Germinal center (tissue), 1 donor: ENCODE measurements at places on chromosomes 5 and 9.

DNA sequence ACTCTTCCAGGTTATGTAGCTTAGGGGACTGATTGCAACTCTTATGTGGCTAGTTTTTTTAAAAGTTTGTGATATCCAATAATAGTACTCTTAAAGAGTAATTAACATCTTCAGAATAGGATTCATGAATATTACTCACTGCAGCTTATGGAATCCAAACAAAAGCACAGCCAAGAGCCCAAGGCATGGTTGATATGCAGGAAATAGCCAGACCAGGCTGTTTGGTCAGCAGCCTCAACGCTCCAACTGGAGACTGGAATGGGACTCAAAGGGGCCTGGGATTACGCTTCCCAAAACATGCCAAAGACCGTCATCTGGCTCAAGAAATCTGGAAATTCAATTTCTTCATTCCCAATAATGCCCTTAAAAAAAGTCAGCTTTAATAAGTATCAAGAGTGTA is 268.6 kb downstream of the SEC61B start:
- DNase-seq = no peak

- DNase-seq = no peak
Observed at GRCh38 chr5:3142261-3143027, 391.0 kb upstream of the IRX2 start.

GRCh38 chr9:70971723-70972122 is 149.7 kb downstream of the TRPM3 start:
- DNase-seq = no peak

DNA sequence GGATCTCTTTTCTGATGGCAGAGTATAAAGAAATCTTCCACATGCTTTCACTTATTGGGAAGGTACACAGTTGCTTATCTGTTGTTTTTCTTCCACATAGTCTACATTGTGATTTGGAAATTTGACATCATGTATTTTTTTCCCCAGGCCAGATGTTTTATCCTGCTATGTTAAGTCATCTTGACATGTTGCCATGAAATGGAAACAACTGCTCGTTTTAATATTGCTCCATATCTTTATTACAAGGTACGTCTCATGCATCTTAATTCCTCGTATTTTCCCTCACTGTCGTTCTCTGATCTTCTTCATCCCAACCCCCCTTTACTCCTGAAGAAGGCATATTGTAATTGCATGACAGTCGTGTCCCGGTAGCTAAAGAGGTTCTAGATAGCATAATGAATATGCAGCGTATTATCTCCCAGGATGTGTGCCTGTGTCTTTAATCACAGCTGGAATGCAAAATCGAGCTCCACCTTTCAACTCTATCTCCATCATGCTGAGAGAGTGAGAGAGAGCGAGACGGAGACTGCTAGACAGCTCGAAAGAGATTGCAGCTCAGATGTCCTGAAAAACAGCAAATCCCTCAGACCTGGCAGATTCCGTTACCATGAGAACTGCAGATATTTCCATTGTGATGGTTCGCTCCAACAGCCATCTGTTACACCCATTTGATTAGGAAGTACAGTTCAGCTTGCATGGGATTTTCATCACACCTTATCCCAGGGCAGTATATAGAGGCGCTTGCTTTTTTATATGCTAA is 281.7 kb downstream of the TMEM38B start:
- no peak for DNase-seq

DNA sequence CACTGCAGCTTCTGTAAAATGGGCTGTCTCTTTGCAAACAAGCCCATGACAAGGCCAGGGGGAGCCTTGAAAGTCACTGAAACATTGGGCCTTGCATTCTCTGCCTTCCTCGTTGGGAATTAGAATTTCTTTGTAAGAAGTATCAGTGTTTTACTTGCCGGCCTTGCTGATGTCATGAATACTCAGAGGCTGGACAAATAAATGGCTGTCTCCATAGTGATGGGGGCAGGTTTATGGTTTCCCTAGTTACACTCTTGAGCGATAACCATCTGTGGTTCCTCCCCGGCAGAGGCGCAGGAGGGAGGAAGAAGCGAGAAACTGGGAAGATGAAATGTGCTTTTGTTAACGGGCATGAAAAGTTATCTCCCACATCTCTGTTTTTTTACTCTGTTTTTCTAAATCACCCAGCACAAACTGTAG is 272.7 kb upstream of the PANK3 start:
- no peak for DNase-seq

DNA sequence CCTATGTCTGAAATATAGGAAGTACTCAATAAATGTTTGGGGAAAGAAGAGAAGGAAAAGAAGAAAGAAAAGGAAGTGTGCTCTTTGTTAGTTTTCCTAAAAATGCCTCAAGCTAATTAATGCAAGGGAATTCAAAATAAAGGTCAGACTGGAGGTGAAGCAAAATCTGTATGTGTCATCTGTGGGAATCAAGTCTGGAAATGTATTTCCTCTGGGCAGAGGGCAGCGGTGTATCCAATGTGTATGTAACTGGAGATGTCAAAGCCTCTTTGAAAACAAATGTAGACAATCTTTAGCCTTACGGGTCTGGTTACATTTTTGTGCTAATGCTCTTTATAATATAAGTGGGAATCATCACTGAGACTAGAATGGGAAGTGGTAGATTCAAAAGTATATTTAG is 471.4 kb downstream of the MAN2A1 start:
- no peak for DNase-seq

DNA sequence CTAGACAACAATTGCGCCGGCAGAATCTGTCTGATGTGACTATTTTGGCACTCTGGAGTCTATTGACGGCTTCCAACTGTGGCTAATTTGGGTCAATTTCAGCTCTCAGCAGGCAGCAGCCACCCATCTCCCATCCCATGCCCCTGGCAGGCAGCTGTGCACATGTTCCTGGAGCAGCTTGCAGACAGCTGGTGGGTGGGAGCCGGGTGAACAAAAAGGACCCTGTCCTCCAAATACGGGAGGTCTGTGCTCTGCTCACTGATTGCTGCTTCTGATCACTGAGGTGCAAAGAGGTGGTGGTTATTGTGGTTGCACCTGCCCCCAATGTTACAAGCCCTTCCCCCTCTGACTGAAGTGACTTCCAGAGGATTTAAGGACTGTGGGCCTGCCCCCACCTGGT is 45.0 kb upstream of the N4BP3 start:
- DNase-seq = peak; percentile 63

GRCh38 chr5:132666310-132667123 is 7.3 kb upstream of the IL4 start:
- no peak for DNase-seq

DNA sequence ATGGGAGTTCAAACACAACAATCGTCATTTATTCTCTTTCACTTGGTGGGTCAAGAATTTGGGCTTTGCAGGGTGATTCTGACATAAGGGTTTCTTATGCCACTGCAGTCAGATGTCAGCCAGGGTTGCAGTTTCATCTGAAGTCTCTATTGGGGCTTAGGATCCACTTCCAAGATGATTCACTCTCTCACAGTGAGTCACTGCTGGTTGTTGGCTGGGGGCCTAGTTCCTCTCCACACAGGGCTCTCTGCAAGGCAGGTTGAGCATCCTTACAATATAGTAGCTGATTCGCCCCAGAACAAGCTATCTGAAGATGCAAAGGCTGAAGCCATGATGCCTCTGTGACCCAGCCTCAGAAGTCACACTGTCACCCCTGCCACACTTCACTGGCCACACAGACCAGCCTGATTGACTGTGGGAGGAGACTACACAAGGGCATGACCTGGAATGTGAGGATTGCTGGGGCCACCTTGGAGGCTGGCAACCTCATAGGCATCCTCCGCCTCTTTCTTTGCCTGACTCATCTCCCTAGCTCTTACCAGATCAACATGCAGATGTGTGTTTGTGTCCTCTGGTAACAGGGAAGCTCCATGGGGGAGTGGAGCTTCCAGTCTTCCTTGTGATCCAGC is 4.5 kb upstream of the CARD19 start:
- DNase-seq = no peak

DNA sequence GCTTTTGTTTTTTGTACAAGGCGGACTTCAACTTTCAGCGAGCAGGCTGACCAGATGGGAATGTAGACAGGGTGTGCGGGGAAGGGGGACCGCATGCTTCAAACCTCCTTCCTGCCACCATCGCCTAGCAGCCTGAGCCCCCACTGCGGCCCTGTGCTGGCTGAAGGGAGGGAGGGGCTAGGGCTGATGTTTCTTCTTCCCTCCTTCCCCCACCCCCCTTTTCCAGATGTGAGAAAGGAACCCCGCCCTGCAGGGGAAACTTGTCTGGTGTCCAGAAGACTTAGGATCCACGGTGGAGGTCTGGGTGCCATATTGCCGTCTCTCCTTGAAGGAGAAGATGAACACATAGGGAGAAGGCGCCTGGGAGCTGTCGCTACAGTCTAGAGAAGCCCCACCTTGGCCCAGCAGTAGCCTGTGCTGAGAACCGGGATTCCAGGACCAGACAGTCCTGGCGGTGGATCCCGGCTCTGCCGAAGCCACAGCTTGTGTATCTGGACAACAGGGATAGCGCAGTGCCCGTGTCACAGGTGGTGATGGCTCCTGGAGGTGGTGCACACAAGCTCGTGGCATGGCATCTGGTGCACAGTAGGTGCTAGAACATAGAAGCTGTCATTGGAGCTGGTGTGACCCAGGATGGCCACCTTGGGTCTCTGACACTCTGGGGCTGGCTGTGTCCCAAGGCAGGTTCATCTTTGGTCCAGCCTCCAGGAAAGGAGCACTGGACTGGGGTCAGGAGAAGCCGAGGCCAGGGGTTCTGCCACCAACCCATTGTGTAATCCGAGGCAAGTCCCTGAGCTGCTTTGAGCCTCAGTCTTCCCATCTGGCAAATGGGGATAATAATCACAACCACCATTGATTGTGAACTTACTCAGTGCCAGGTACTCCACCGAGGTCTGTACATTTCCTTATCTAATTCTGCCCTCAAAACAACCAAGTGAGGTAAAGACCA is 205.6 kb downstream of the C9orf50 start:
- no peak for DNase-seq

- no peak for DNase-seq
Observed at GRCh38 chr9:19741178-19741577, 47.7 kb downstream of the SLC24A2 start.

GRCh38 chr5:133942614-133943474 is 25.6 kb downstream of the C5orf15 start:
- no peak for DNase-seq

- DNase-seq = no peak
Observed at GRCh38 chr5:139341187-139341688, 416 bp upstream of the PAIP2 start.

- DNase-seq = no peak
Observed at GRCh38 chr5:75843319-75843718, 126.1 kb upstream of the POC5 start.

GRCh38 chr5:116573279-116573701 is 1.3 kb downstream of the SEMA6A start:
- peak; percentile 8 for DNase-seq

- DNase-seq = no peak
Observed at GRCh38 chr5:84292000-84292642, 92.6 kb downstream of the EDIL3 start.

GRCh38 chr5:9188131-9188530 is 357.7 kb downstream of the SEMA5A start:
- DNase-seq = no peak

GRCh38 chr9:1980387-1980786 is 34.8 kb upstream of the SMARCA2 start:
- DNase-seq = no peak

GRCh38 chr9:111994831-111995458 is 98.3 kb downstream of the UGCG start:
- DNase-seq = no peak

DNA sequence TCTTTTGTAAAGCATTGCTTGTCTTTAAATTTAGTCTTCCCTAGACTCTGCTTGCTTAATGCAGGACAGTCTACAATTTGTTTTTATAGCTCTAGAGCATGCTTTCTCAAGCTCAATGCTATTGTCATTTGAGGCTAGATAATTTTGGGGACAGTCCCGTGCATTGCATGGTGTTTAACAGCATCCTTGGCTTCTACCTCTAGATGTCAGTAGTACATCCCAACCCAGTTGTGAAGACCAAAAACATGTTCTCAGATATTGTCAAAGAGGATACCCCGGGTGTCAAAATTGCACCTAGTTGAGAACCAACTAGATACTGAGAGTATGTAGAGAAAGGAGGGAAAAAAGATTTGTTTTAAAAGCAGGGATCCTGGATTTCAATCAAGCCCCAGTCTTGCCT is 277.5 kb downstream of the CEMIP2 start:
- DNase-seq = no peak

GRCh38 chr5:135690466-135690865 is 111.7 kb upstream of the CXCL14 start:
- DNase-seq = no peak

- DNase-seq = no peak
Observed at GRCh38 chr9:123561046-123561445, 205.0 kb downstream of the CRB2 start.

DNA sequence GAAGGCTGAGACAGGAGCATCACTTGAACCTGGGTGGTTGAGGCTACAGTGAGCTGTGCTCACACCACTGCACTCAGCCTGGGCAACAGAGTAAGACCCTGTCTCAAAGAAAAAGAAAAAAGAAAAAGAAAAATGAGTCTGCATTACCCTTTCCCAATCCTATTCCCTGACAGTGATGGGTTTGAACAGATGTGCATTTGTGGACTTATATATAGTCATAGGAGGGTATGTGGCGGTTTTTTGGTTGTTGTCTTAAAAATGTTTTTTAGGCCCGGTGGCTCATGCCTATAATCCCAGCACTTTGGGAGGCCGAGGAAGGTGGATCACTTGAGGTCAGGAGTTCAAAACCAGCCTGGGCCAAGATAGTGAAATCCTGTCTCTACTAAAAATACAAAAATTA is 13.4 kb downstream of the HDHD3 start:
- DNase-seq = no peak

- DNase-seq = peak; percentile 78
Observed at GRCh38 chr5:60540856-60541805, 158.8 kb downstream of the DEPDC1B start.

DNA sequence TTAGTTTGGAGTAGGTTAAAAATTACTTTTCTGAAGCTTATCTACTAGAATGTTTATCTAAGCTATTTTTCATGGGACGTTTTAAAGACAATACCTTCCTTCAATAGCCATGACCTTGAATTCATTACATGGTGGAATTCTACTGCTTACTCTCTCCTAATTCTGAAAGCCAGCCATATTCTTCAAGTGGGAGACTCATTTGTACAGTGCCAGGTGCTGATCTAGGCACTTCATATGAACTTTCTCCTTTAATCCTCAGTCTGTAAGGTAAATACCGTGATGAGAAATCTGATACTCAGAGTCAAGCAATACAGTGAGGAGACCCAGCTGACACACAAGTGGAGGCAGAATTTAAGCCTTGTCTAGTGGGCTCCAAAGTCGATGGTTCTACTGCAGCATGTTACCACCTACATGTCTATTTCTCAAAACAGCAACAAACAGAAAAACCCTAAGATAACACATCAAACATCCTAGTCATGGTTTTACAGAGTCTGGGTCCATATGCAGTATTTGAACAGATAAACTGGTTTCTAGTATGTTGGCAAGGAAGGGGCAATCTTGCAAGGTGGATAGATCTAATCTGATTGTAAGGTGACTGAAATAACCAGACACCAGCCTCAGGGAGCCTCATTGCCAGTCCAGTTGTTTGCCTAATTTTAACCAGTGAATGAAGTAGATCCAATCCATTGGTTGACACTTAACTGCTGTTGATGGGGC is 243.7 kb downstream of the PIK3R1 start:
- DNase-seq = no peak
